ENCODE measurements at places on chromosomes 4 and X. TPM values are rescaled to one million over a fixed set of nuclear protein-coding genes. Genes with fewer than 3 reads are reported as not detected.

The AVPR2 gene
- 0.78 TPM for total RNA-seq

The CXCL11 gene
- not detected for total RNA-seq

The PAK3 gene
- total RNA-seq, result 43.5 TPM

The CLTRN gene
- 1.3 TPM for total RNA-seq

The FHDC1 gene
- 3.9 TPM for total RNA-seq

The RAI2 gene
- total RNA-seq, result 4.9 TPM
